ENCODE measurements at places on chromosomes 1 and 21. TPM values are rescaled to one million over a fixed set of nuclear protein-coding genes. Genes with fewer than 3 reads are reported as not detected.
A peak's percentile ranks its signal among the peaks of the same experiment; 100 is the strongest.

DNA sequence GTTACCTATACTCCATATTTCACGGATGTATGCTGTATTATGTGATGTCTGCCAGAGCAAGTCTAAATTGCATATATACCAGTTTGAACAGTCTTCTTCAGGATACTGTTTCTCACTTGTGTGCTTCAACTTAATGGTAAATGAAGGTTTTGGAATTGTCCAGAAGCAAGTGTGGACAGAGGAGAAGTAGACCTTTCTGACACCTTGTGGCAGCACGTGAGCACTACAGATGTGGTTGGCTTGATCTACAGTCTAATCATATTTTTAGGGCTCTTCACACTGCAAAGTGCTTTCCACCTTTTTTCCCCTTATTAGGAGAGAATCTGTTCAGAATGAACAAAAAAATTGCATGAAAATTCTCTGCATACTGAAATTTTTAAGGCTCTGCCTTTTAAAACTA lies 10.9 kb downstream of the MORC3 start:
- H3K4me1 ChIP-seq: peaks cover 5% of the 10 kb centered on the region
- no peaks in the 10 kb centered on the region for H3K27me3 ChIP-seq
- no peak overlapping the region for H3K27ac ChIP-seq
- peak; percentile 60 for DNase-seq
- H3K4me3 ChIP-seq: no peak overlapping the region

GRCh38 chr1:19734056-19734455 lies 65.7 kb downstream of the TMCO4 start:
- H3K4me3 ChIP-seq: no peak overlapping the region
- H3K27ac ChIP-seq: no peak overlapping the region
- H3K4me1 ChIP-seq: peaks cover 11% of the 10 kb centered on the region
- H3K36me3 ChIP-seq: peaks cover 13% of the 10 kb centered on the region
- DNase-seq: no peak
- H3K27me3 ChIP-seq: no peaks in the 10 kb centered on the region

GRCh38 chr1:74728736-74729135 lies 4.1 kb downstream of the CRYZ start:
- no peaks in the 10 kb centered on the region for H3K27me3 ChIP-seq
- H3K36me3 ChIP-seq: peaks cover 3% of the 10 kb centered on the region
- H3K4me1 ChIP-seq: peaks cover 10% of the 10 kb centered on the region

AJAP1 gene
- under 0.01 TPM for total RNA-seq

GRCh38 chr1:201946224-201946908 lies at the start of gene LMOD1:
LMOD1 (minus strand) TSS chr1:201946548; CDS start chr1:201946340, 208 bp downstream.
- H3K4me3 ChIP-seq: peak within 1 kb of the TSS; percentile 72
- DNase-seq: peak; percentile 98
- H3K4me1 ChIP-seq: peaks cover 26% of the 10 kb centered on the region
- H3K36me3 ChIP-seq: peaks cover 3% of the 10 kb centered on the region

- DNase-seq: peak; percentile 53
- H3K27ac ChIP-seq: peak overlapping the region; percentile 35
- 0 out of 2 replicates have a peak, but pooled peaks cover 2% of the 10 kb centered on the region for H3K4me1 ChIP-seq
- peak overlapping the region; percentile 92 for H3K4me3 ChIP-seq
- H3K36me3 ChIP-seq: no peaks in the 10 kb centered on the region
Observed at GRCh38 chr1:97919585-97920261, 1.1 kb downstream of the DPYD start.

DNA sequence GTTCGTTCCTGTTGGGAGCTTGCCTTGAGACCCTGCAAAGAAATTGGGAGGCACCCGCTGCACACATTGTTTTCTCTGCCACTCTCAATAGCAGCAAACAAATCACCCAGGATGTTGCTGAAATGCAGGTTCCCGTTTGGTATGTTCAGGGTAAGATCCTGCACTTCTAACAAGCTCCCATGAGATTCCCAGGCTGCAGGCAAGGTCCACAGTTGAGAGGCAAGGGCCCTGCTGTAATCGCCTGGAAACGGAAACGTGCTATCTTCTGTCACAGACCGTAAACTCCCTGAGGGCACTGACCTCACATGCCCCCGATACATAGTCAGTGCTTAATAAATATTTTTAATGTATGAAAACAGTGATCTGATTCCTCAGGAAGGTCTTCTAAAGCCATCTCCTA lies 37.8 kb downstream of the XCL1 start:
- no peak overlapping the region for H3K4me3 ChIP-seq
- no peak for DNase-seq
- H3K4me1 ChIP-seq: no peaks in the 10 kb centered on the region

RGS18 gene
- total RNA-seq: 0.18 TPM

SERINC2 gene
- 2.0 TPM for total RNA-seq

DNA sequence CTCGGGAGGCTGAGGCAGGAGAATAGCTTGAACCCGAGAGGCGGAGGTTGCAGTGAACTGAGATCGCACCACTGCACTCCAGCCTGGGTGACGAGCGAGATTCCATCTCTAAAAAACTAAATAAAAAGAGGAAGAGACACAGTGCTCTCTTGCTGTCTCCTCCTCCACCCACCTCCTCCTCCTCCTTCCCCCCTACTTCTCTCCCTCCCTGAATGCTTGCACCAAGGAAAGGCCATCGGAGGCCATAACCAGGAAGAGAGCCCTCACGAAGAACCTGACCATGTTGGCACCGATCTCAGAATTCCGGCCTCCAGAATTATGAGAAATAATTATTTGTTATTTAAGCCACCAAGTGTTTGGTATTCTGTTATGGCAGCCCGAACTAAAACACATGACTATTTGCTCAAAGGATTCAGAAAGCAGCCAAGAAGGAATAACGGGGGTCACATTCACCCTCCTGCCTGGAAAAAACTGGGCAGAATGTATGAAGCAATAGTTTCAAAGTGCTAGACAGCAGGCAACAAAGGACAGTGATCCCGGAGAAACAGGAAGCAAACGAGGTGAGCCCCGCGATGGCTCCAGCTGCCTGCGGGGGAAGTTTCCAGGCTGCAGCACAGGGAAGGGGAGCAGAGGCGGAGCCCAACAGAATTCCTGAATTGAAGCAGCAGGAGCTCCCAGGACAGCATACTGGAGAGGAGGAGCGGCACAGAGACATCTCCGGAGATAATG lies 35.8 kb downstream of the LDLRAD1 start:
- H3K4me1 ChIP-seq: peaks cover 2% of the 10 kb centered on the region
- H3K27me3 ChIP-seq: no peaks in the 10 kb centered on the region
- peak; percentile 52 for DNase-seq
- no peaks in the 10 kb centered on the region for H3K36me3 ChIP-seq
- peak overlapping the region; percentile 4 for H3K27ac ChIP-seq

DNA sequence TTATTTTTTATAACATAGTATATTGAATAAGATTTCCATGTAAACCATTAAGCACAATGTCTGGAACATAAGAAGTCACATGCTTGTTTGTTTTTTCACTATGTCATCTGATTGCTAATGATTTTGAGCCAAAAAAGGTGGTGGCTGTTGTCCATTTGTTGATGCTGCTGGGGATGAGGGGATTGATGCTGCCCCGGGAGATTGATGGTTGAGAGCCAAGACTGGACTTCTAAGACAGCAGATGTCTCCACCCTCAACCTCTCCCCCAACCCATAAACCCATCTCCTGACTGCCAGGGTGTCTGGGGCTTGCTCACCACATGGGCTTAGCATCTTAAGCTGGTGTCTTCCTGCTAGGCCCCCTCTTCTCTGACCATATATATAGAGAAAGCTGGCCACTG lies 35.8 kb upstream of the CD34 start:
- no peak overlapping the region for H3K27ac ChIP-seq
- H3K4me1 ChIP-seq: no peaks in the 10 kb centered on the region
- no peak overlapping the region for H3K4me3 ChIP-seq
- H3K27me3 ChIP-seq: peaks cover 7% of the 10 kb centered on the region
- H3K36me3 ChIP-seq: no peaks in the 10 kb centered on the region

GRCh38 chr1:44419901-44420300 lies 14.8 kb downstream of the RNF220 start:
- no peak for DNase-seq
- no peaks in the 10 kb centered on the region for H3K36me3 ChIP-seq
- no peaks in the 10 kb centered on the region for H3K4me1 ChIP-seq
- no peak overlapping the region for H3K27ac ChIP-seq
- H3K27me3 ChIP-seq: peaks cover 87% of the 10 kb centered on the region

GJC2 gene
- 1.1 TPM for total RNA-seq

DNA sequence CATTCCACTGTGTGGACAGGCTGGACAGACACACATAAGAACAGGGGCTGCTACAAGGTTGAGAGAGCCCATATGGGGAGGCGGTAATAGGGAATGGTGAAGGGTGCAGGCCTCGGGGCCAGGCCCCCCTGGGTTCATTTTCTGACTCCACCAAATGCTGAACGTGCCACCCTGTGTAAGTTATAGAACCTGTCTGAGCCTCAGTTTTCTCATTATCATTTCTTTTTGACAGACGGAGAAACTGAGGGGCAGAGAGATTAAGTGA lies 569.5 kb downstream of the PTPRU start:
- no peaks in the 10 kb centered on the region for H3K4me1 ChIP-seq
- no peaks in the 10 kb centered on the region for H3K36me3 ChIP-seq
- no peak for DNase-seq
- H3K27me3 ChIP-seq: peaks cover 2% of the 10 kb centered on the region
- H3K4me3 ChIP-seq: no peak overlapping the region

- no peak overlapping the region for H3K4me3 ChIP-seq
- no peak overlapping the region for H3K27ac ChIP-seq
- peak; percentile 82 for DNase-seq
Observed at GRCh38 chr1:231584117-231584516, 42.5 kb upstream of the DISC1 start.

DNA sequence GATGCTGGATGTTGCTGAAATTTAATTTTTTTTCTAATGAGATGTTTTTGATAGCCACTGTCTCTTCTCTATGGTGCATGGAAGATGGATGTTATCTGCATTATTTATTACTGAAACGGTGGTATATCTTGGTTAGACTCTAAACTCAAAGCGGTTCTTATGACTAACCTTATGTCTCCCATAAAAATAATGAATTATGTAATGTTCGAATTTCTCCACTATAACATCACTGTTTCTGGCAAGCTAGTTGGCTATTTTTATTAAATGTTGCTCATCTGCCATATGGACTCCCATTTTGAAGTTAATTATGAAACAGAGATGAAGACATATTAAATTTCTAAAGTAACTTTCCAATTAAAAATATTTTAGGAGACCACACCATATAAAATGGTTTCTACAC lies 808.6 kb upstream of the ADGRL4 start:
- H3K36me3 ChIP-seq: no peaks in the 10 kb centered on the region
- no peak overlapping the region for H3K4me3 ChIP-seq
- no peak for DNase-seq
- no peak overlapping the region for H3K27ac ChIP-seq
- H3K4me1 ChIP-seq: peaks cover 2% of the 10 kb centered on the region

BTG3 gene
- 29.2 TPM for total RNA-seq

GRCh38 chr1:41455479-41456332 lies 28.8 kb downstream of the EDN2 start:
- H3K27me3 ChIP-seq: peaks cover 15% of the 10 kb centered on the region
- no peaks in the 10 kb centered on the region for H3K36me3 ChIP-seq
- H3K4me1 ChIP-seq: peaks cover 2% of the 10 kb centered on the region
- H3K27ac ChIP-seq: no peak overlapping the region
- peak; percentile 40 for DNase-seq

All from IMR-90 (cell line).